ENCODE measurements at places on chromosomes 13 and 19.

GRCh38 chr19:41932259-41932719 lies 4.0 kb upstream of the ERFL start:
- DNase-seq = no peak

DNA sequence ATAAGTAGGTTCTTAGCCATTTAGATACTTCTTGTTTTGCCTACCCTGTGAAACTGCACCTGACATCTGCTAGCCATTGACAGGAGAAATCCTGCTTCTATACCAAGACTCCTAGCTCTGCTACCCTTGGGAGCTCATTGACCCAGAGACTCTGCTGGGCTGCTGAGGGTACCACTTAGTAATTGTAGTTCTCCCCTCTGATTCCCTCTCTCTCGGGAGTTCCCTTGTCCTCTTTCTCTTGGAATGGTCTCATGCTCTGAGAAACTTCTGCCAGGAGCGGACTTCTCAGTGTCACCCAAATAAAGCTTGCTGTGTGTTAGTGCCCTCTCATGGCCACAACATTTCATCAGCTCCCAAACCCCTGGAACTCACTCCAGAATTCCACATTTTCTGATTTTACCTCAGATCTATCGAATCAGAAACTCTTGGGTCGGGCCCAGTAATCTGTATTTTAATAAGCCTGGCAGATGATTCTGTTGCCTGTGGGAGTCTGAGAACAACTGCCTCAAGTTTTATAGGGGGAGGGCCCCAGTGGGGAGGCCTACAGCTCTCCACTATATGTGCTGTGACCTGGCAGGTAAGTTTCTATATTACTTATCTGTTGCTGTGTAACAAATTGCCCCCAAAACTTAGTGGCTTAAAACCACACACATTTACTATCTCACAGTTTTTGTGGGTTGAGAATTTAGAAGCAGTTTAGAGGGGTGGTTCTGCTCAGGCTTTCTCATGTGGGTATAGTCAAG lies 221.1 kb downstream of the TDRD3 start:
- DNase-seq = no peak

DNA sequence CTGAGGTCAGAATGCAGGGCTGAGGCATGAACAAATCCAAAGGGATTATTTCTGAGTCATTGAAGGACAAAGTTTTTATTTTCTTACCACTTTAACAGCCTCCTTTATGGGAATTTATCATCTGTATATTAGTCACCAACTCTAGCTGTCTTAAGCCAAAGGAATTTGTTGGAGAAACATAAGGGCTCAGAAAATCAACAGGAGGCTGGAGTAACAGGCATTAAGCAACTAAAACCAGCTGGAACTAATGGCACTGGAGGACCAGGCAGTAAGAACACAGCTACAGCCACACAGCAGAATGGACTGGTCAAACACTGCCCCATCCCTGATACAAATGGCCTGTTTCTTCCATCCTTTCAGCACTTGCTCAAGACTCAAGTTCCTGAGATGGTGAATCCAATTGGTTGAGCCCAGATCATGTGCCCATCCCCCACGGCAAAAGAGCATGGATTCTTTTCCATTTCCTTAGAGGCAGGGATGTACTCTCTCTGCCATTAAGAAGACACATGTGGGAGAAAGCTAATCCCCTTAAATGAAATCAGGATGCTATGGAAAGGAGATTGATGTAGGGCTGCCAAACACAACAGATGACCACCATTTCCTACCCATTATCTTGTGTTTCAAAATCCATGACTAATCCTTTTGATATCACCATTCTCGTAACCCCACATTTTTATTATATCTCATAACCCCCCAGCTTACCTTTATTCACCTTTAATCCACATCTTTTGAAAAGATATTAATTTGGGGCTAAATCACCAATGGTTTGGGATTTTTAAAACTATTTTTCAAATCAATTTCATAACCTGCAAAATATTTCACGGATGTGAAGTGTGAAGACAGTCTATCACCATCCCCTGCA lies 157.0 kb upstream of the FNDC3A start:
- no peak for DNase-seq

- no peak for DNase-seq
Measured at GRCh38 chr13:105282406-105283285, 1252.8 kb downstream of the EFNB2 start.
